Peyer's patch (tissue), 4 donors: ENCODE measurements at places on chromosomes 5 and 9. TPM values are rescaled to one million over a fixed set of nuclear protein-coding genes. Genes with fewer than 3 reads are reported as not detected.

- no peaks in the 10 kb centered on the region for H3K27me3 ChIP-seq
- H3K36me3 ChIP-seq = no peaks in the 10 kb centered on the region
- H3K4me1 ChIP-seq = no peaks in the 10 kb centered on the region
- H3K4me3 ChIP-seq = no peak overlapping the region
- no peak overlapping the region for H3K27ac ChIP-seq
- DNase-seq = no peak
Measured at GRCh38 chr9:118364266-118365106, 660.3 kb downstream of the TLR4 start.

GRM6 gene
- total RNA-seq = not detected

DNA sequence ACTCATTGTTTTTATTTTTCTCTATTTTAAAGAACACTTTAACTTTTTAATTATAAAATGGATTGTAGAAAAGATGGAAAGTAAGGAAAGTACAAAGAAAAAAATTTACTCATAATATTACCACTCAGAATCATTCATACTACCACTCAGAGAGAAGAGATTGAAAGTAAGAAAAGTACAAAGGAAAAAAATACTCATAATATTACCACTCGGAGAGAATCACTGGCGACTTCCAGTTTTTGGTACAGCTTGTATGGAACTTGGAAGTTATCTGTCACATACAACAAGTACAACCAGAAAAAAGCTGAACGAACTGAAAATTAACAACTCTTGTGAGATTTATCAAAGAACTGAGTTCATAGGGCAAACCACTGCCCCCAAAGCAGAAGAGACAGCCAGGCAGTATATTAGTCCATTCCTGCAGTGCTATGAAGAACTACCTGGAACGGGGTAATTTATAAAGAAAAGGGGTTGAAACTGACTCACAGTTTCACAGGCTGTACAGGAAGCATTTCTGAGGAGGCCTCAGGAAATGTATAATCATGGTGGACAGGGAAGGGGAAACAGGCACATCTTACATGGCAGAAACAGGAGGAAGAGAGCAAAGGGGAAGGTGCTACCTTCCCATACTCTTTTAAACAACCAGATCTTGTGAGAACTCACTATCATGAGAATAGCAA is 183.9 kb downstream of the SMARCA2 start:
- H3K36me3 ChIP-seq = peaks cover 11% of the 10 kb centered on the region
- no peak overlapping the region for H3K4me3 ChIP-seq
- DNase-seq = no peak
- no peak overlapping the region for H3K27ac ChIP-seq

PITX1 gene
- 0.88 TPM for total RNA-seq
